Activated CD8-positive, alpha-beta memory T cell treated with anti-CD3 and anti-CD28 coated beads for 48 hours (primary cell): ENCODE measurements at places on chromosomes 6 and 20.

DNA sequence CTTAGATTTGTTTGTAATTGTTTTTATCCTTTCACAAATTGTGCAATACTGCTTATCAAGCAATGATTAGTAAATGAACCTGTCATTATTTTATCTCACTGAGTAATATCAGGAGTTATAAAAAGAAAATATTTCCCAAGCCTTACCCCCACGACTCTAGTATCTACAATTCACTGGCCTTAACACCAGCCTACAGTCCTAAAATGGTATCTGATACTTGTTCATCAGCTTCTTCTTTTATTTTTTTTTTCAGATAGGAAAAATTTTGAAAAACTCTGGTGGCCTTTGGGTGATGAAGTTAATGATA lies 160.8 kb upstream of the FOXA2 start:
- no peak for DNase-seq

DNA sequence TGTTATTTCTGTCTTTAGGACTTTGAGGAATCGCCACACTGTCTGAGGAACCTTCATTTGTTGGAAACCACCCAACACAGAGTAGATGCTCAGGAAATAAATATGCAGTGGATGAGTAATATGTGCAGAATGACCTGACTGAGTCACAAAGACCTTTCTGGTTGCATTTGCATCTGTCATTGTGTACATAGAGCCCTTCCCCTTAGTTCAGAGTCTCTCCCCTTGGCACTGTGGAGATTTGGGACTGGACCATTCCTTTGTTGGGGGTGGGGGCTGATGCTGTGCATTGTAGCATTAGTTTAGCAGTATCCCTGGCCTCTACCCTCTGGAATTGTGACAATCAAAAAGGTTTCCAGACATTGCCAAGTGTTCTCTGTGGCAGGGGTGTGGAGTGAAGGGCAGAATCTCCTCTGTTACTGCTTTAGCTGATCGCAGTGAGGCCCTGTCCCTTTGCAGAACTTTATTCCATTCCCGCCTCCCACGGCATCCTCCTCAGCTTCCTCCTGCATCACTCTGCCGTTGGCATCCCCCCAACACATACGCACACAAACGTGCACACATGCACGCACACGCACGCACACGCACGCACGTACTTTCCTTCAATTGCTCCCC lies 64.5 kb downstream of the EYA2 start:
- DNase-seq, result no peak

DNA sequence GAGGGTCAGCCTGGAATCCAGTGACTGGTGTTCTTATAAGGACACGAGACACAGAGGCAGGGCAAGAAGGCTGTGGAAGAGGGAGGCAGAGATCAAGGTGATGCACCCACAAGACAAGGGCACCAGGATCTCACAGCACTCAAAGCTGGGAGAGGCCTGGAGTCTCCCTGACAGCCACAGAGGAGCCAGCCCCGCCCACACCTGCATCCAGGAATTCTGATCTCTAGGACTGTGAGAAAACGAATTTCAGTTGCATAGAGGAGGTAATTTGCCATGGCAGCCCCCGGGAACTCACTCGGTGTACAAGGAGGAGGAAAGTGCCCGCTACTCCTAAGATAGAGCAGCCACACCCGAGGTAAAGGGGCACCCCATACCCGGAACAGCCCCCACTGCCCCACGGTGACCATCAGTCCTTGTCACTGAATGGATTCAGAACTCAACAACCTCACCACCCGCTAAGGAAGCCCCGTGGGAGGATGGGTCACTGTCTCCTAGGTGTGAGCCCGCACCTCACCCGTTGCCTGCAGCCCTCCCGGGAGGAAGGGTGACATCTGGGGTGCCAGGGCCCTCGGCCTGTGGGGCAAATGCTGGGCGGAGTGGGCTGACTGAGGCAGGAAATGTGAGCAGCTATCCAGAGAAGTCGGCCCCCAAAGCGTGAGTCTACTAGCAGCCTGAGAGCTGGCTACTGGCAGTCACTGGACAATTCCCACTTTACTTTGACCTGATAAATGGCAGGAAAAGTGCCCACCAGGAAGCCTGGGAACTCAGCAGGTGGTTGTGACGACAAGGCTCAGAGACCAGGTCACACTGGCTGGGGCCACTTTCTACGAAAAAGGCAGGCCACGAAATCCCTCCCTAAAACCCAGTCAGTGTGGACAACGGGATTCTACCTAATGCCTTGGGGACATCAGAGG lies 22.4 kb downstream of the DLL1 start:
- DNase-seq, result no peak

DNA sequence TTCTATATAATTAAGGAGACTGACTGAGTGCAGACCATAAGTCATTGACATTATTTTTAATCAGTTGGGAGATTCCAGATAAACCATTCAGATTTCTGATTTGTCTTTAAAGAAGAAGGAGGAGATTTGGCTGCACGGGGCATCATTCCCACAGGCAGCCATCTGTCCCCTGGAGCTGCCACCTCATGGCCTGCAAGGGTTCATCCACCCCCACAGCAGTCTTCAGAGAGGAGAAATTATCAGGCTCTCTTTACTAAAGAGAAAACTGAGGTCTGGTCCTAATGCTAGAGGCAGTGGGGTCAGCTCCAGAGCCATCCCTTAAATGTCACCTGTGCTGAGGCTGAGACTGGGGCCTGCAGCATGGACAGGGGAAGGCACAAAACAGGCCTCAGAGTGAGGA lies 501.3 kb upstream of the SULF2 start:
- DNase-seq, result no peak

DNA sequence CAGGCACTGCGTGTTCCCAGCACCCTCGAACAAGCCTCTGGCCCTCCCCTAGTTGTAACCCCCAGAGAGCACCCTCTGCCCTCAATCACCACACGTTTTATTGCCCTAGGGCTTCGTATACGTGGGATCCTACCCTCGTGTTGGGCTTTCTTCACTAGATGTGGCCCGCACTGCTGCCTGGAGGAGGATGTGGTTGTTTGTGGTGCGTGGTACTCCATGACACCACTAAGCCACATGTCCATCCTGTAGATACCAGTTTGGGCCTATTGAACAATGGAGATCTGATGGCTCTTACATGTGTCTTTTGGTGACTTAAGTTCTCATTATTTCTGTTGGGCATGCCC lies 17.0 kb downstream of the SLC2A4RG start:
- DNase-seq, result no peak

DNA sequence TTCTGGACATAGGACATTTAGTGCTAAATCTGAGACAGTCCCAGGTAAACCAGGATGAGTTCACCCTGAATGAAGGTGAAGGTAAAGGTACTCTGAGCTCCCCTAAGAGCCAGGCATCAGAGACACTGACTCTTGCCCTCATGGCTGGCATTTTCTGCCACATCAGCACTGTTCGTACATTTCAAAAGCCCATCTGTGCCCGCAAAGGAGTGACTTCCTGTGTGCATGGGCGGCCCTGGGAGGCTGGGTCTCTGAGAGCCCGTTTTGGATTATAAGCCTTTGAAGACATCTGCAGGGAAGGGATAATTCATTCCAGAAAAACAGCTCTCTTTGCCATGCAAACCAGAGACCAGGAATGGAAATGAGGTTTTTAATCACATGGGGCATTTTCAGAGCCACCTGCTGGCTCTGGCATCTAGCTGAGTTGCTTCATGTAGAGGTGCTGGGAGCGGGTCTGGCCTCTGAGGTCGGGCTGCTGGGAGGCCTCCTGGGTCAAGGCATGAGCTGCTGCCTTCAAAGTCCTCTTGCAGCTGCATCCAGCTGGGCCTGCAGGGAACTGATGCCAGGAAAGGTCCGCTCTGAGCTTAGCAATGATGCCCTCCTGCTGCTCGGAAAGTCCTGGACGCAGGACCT lies 348.3 kb downstream of the DHX35 start:
- DNase-seq, result no peak

- DNase-seq, result no peak
Observed at GRCh38 chr6:117615750-117616390, 13.6 kb upstream of the GOPC start.

DNA sequence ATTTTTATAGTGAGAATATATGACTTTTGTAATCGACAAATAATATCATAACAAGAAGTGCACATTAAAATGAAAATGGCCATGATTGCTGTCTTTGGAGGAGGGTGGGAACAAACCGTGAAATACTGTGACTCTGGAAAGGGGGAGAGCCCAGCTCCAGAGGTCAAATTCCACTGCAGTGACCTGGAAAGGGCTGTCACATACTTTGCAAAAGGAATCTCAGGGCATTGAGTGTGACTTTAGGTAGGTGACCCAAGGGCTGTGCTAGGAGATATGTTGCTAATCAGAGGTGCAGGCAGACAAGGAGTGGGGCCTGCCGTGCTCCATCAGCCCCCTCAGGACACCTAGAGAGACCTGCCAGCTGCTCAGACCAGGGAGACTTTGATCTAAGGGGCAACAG lies 28.1 kb upstream of the BMP7 start:
- no peak for DNase-seq

DNA sequence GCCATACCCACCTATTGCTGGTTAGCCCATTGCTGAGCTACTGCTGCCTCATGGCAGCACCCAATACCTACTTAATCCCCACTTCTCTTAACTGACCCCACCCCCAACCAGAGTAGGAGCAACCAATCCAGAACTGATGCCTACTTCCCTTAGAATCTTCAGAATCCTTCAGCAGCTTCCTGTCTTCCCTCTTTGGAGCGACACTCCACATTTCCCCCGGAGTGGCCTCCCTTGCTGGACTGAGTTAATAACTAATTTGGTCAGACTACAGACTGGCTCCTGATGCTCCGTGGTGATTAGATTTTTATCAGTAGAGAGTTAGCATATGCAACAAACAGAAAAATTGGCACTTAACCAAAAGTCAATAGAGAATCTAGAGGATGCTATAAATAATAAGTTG lies 51.2 kb upstream of the UBR2 start:
- no peak for DNase-seq

GRCh38 chr6:113385020-113385431 lies 472.1 kb upstream of the MARCKS start:
- no peak for DNase-seq

GRCh38 chr6:119158057-119158848 lies 79.8 kb upstream of the FAM184A start:
- DNase-seq, result no peak

- DNase-seq, result no peak
Observed at GRCh38 chr6:89853068-89853467, 23.4 kb downstream of the CASP8AP2 start.

- DNase-seq, result no peak
Observed at GRCh38 chr6:497258-497657, 105.7 kb downstream of the IRF4 start.

- no peak for DNase-seq
Observed at GRCh38 chr6:64010666-64011065, 375.1 kb downstream of the PHF3 start.

DNA sequence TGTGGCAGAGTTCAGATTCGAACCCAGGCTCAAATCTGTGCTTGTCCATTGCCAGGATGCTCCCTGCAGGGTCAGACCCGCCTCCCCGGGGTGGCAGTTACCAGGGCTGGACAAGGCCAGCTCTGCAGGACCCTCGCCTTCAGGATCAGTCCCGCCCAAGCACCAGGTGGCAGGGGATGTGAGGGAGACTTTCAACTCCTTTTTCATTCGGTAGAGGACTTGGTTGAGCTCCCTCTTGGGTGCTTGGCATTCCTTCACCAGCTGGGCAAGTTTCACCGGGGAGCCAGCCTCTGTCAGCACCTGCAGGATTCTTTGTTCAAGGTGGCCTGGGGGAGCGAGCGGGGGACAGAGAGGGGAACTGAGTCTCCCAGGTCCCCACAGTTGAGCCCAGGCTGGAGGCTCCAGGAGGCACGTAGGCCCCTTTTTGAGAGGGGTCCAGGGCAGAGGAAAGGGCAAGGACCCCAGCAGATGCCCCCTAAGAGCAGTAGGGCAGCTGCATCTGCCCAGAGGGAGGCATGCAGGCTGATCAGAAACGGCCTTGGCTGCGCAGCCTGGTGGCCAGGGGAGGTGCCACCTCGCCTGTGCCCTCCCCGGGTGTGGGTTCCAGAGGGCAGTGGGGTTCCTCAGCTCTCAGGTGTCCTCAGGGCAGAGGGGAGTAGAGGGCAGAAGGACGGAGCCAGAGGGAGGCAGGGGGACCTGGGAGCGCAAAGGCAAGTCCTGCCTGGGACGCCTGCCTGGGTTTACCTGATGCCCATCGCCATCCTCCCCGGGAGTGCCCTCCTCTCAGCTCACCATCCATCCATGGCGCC lies 3.9 kb downstream of the ZBP1 start:
- DNase-seq, result no peak

DNA sequence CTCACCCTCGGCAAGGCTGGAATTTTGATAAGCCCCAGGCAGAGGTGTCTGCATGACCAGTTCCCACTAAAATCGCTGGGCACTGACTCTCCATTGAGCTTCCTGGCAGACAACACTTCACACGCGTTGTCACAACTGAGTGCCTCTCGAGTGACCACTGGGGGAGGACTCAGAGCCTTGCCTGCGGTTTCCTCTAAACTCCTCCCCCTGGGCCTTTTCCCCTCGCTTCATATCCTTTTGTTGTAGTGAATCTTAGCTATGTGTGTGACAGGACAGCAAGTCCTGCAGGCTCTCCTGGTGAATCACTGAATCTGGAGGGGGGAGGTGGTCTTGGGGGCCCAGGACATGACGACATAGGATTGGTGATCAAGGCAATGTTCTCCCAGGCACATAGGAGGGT lies 670.8 kb downstream of the PRKN start:
- DNase-seq, result no peak

GRCh38 chr20:5688431-5688972 lies 61.7 kb upstream of the SHLD1 start:
- no peak for DNase-seq

DNA sequence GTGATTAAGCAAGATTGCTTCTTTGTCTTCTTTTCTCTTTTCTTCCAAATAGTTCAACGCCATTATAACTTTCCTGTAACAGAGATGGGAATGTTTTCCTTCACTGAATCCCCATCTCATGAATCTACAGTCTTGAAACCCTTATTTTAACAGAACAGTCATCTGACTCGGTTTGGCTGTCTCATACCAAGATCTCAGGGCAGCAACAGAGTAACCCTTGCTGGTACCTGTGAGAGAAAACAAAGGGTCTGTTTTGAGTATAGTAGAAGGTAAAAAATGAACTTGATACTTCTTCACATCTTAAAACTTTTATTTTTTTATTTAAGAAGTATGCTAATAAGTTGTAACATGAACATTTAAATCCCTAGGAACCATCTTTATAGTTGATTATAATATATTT lies 19.6 kb upstream of the DSE start:
- no peak for DNase-seq

DNA sequence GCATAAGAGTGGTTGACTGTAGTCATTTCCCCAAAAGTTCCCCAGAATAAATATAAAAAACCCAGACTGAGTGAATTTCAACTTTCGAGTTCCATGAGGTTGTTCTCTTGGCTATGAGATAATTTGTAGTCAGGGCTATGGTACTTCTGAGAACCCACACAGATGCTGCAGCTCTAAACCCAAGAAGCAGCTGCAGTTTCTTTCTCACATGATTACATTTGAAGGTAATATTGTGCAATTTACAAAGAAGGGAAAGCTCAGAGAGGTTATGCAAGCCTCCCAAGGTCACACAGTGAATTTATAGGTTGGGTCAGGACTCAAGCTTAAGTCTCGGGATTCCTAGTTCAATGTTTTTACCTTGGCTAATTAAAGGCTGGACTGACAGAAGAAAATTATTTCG lies 29.7 kb upstream of the CD93 start:
- no peak for DNase-seq
